ENCODE measurements at places on chromosomes 7 and 10.

GRCh38 chr7:129698516-129699418, 87.2 kb downstream of the NRF1 start:
- no peak for DNase-seq

DNA sequence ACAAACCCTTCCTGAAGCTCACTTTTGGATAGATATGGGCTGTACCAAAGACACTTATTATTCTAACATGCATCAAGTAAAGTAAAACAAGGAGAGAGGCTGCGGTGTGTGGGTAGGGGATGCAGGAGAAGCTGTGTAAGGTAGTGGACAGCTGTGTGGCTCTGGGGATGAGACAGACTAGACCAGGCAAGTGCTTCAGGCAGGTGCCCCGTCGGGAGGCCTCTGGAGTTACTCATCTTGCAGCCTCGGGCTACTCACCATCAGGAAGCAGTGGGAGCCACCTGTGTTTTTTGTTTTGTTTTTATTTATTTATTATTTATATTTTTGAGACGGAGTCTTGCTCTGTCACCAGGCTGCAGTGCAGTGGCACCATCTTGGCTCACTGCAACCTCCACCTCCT, 49.3 kb upstream of the NCAPG2 start:
- DNase-seq, result no peak

DNA sequence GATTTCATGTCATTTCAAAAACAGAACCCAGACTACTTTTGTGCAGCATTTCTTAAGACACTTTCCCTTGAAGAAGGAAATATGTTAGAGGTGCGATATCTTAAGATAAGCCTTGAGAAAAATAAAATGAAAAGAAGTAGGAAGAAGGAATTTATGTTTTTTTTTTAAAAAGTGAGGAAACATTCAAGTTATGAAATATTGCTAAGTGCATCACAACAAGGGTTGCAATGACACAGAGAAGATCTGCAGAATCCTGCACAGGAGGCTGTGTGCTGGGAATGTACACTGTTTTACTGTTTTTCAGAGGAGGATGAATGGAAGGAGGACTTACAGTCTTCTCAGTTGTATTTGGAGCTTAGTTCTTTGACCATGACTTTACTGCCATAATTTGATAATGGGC, 79.8 kb upstream of the NME8 start:
- no peak for DNase-seq

GRCh38 chr10:3723766-3724165, 61.2 kb downstream of the KLF6 start:
- no peak for DNase-seq

DNA sequence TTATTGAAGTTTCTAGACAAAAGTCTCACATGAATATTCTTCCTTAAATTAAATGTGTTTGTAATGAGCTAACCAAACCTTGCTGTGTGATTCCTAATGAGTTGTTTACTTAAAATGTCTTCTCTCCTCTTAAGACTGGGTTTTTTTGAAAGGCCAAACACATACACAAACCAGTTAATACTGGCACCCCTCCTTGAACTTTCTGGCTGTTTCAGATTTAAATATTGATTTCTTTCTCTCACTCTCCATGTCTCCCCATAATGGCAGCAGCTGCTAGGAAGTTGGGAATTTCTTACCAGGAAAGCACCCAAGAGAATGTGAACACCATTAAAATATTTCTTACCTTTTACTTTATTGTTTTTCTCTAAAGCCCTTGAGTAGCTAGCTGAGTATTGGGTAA, 11.4 kb upstream of the PTN start:
- DNase-seq, result no peak

GRCh38 chr7:10034843-10035556, 938.7 kb upstream of the PHF14 start:
- DNase-seq, result no peak

DNA sequence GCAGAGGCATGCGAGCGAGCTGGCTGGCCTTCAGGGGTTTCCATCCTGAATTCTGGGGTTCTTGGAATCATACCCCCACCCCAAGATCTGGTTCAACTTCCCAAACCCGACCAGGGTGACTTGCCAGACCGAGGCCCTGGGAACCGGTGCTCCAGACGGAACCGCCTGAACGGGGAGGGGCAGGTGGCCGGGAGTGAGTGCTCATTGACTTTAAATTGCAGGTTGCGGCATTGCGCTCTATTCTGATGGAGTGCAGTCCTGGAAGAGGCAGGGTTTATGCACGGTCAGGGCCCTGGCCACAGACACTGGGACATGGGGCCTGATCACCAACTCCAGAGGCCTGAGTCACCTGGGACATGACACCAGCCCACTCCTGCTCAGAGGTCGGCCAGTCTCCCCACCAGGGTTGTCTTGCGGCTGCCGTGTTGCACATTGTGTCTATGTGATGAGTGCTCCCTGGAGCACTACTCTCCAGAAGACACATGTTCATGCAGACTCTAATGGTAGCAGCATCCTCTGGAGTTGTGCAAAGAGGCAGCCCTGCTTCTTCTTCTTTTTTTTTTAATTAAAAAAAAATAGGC, 5.8 kb upstream of the DDIT4 start:
- DNase-seq, result no peak
